Fibroblast of skin of back (primary cell): ENCODE measurements at places on chromosomes 7 and 10.

GRCh38 chr7:30181211-30181610, 46.4 kb downstream of the MTURN start:
- no peak for DNase-seq

- peak; percentile 95 for DNase-seq
Measured at GRCh38 chr10:77391605-77392235, 245.9 kb downstream of the KCNMA1 start.

- DNase-seq, result no peak
Measured at GRCh38 chr7:21722371-21722770, 179.5 kb downstream of the DNAH11 start.

- DNase-seq, result no peak
Measured at GRCh38 chr7:124351950-124352349, 319.1 kb upstream of the TMEM229A start.

GRCh38 chr10:29895456-29895855, 163.9 kb downstream of the JCAD start:
- DNase-seq, result peak; percentile 97
